Suppressor macrophage treated with lipopolysaccharide for 4 hours (primary cell): ENCODE measurements at places on chromosomes 7 and 10.

GRCh38 chr7:80216996-80217842, 82.6 kb downstream of the GNAI1 start:
- no peak for DNase-seq

- no peak for DNase-seq
Measured at GRCh38 chr7:139181404-139181803, 49.6 kb upstream of the UBN2 start.

GRCh38 chr7:1854866-1855724, 185.0 kb downstream of the ELFN1 start:
- DNase-seq: no peak

- DNase-seq: peak; percentile 47
Measured at GRCh38 chr10:42963312-42963711, 113.6 kb upstream of the RET start.

DNA sequence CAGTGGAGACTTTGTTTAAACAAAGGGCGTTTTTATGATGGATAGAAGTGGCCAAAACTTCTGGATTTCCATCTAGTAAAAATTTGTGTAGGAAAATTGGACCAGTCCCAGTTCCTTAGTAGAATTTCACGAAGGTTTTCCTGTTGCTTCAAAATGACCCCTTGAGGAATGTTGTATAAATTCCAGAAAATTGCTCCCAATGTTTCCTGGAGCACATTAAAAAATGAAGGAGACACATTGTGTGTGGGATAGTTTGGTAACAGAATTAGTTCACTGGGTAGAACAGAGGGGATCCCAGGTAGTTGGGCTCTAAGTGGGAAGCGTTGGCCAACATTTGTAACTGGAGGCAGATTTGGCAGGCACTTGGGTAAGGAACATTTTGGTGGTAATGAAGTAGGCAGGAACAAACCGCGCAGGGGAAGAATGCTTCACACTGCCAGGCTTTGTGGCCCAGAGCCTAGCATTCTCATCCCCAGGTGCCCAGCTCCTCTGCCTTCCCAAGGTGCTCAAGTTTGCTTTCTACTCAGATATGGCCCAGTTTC, 758.6 kb downstream of the AUTS2 start:
- DNase-seq: no peak

- no peak for DNase-seq
Measured at GRCh38 chr7:100446040-100446439, 9.7 kb upstream of the PPP1R35 start.

DNA sequence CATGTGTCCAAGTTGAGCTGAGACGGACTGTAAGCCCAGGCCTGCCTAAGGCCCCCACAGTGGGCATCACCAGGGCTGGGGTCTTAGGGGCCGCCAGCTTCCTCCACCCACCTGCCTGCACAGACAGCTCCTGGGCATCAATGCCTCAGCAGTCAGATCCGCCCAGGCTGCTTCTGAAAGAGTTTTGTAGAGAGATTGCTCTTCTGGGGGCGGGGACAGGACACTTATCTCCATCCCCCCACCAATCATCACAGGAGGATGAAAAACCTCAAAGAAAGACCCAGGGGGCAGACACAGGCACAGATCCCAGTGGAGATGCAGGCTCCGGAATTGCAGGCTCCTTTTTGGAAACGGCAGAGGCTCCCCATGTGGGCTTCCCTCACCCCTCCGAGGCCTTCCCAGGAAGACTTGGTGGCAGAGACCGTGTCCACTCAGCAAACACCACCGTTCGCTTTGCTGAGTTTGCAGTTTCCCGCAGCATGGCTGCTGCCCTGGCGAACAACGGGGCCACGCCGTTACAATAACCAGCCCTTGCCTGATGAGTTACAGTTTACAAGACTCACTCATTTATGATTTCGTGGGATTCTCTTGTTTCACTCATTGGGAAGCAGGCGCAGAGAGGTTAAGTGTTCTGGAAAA, 96.4 kb downstream of the MKI67 start:
- DNase-seq: no peak

DNA sequence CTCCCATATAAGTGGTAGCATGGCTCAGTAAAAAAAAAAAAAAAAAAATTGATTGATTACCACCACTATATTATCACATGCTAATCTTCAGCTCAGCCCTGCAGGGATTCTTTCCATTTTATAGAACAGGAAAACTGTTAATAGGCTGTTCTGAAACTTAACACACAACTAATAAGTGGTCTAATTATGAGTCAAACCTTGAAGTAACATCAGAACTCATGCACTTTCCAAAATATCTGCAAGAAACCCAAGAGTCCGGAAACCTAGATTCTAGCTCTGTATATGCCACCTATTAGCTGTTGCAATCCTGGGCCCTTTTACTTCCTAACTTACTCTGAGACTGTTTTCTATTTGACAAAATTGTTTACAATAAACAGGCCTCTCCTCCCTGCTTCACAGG, 23.9 kb downstream of the SEM1 start:
- no peak for DNase-seq

- no peak for DNase-seq
Measured at GRCh38 chr7:115260381-115260780, 338.5 kb downstream of the MDFIC start.

DNA sequence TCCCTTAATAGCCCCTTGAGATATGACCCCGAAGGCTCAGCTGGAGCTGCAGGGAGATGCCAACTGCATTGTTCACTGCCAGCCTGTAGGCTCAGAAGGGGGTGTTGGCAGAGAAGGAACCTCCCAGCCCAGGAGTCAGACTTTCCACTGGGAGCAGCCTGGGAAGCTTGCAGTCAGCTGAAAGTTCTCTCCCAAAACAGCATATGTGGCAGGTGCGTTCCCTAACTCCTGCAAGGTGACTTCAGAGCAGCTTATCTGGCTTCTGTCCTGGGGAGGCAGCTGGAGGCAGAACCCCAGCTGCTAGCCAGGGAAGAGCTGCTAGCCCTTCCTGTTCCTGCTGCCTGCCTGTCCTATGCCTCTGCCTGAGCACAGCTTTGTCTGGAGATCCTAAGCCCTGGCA, 8.1 kb downstream of the SFTPA2 start:
- DNase-seq: no peak
